ENCODE measurements at places on chromosomes 4 and X.
A peak's percentile ranks its signal among the peaks of the same experiment; 100 is the strongest.

- no peak for DNase-seq
These were observed 104.0 kb downstream of the MAD2L1 start for GRCh38 chr4:119962631-119963030.

DNA sequence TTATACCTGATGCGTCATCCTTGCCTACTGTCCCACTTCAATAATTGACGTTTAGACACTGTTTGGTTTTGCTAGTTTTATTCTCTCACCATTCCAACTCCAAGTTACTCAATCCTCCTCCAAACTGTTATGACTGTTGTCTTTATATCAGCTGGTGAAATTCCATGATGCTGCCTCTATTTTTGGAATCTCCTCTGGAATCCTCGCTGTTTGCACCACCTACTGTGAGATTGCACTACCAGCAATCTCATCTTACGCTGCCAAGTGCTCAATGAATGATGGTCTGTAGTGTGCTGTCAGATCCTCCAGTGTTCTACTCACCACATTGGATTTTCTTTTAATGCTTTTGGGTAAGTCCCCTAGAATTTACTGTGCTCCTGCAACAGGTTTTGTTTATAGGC lies 13.2 kb upstream of the PCDH18 start:
- no peak for DNase-seq

- DNase-seq = no peak
These were observed 45.1 kb downstream of the OR13H1 start for GRCh38 chrX:131588995-131589394.

- no peak for DNase-seq
These were observed 40.5 kb upstream of the GPR78 start for GRCh38 chr4:8539661-8540060.

GRCh38 chr4:8769645-8770517 lies 101.8 kb downstream of the HMX1 start:
- no peak for DNase-seq

DNA sequence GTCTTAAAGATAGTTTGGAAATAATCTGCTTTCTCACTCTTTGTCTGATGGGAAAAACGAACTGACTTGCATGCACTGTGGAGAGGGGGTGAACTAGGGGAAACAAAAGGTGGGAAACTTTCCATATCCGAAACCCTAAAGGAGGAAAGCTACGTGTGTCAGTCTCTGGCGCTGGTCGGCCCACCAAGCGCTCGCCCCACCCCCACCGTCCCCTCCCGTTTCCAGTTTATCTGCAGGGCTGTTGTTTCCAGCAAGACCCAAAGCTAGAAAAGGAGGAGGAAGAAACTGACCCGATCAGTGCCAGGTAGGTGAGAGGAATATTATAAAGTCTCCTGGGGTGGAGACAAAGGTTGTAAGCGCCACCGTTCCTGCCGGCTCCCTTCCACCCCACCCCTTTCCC lies 552 bp downstream of the TCEAL9 start:
- DNase-seq = no peak

DNA sequence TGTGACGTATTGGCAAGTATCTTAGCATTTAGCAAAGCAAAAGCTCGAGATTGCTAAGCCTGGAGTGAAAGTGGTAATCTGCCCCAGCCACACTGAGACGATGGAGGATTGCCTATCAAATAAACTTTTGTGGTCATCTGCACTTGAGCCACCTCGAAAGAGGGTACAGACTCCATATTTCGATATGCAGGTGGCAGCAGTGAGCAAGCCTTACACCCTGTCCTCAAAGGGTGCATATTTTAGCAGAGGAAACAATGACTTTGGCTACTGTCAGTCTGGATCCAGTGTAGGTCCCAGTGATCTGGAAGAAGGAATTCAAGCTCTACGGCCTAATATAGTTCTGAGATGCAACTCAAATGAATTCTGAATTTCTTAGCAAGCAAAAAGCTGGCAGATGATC lies 153.9 kb downstream of the ATG4A start:
- DNase-seq = no peak

- DNase-seq = no peak
These were observed 83.2 kb downstream of the TMEM131L start for GRCh38 chr4:153549405-153549804.

DNA sequence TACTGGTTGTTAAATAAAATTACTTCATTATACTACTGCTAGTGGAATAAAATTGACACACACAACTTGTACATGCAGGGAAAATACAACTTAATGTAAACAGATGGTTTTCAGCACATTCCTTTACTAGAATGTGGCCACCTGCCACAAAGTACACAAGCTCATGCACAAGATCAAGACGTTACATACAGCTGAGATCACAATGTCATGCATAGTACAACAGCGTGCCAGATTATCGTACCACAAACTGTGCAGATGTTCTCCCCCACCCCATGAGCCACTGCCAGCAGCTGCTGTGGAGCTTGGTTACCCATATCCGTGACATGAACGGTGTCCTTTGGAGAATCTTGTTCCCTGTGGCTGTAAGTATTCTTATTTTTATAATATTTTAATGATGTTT lies 27.7 kb downstream of the FBXO8 start:
- DNase-seq = no peak

DNA sequence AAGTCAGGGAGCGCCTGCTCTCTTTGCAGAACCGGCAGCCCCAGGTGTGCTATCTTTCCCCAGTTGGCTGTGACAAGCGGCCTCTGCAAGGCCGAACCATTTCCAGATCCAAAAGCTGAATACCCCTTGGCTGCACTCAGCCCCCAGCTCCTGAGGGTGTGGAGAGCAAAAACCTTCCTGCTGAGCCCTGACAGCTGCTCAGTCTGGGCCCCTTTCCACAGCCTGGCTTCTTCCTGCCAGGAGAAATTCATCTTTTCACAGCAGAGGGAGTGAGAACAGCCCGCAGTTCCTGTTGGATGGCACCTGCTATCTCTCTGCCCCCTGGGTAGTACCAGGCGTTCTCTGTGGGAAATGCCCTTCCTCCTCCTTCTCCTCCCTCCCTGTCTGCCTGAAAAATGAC lies 78.4 kb downstream of the DRD5 start:
- no peak for DNase-seq

- DNase-seq = no peak
These were observed 44.8 kb downstream of the TSPAN5 start for GRCh38 chr4:98613453-98614075.

- DNase-seq = no peak
These were observed 68.2 kb downstream of the FAT4 start for GRCh38 chr4:125382995-125383394.

GRCh38 chrX:129953334-129953648 lies 29.1 kb upstream of the BCORL1 start:
- no peak for DNase-seq

GRCh38 chr4:30753316-30753715 lies 33.1 kb downstream of the PCDH7 start:
- no peak for DNase-seq

GRCh38 chrX:17174671-17175070 lies 200.3 kb upstream of the NHS start:
- no peak for DNase-seq

- DNase-seq = no peak
These were observed 6.0 kb downstream of the P2RY4 start for GRCh38 chrX:70254063-70254400.

DNA sequence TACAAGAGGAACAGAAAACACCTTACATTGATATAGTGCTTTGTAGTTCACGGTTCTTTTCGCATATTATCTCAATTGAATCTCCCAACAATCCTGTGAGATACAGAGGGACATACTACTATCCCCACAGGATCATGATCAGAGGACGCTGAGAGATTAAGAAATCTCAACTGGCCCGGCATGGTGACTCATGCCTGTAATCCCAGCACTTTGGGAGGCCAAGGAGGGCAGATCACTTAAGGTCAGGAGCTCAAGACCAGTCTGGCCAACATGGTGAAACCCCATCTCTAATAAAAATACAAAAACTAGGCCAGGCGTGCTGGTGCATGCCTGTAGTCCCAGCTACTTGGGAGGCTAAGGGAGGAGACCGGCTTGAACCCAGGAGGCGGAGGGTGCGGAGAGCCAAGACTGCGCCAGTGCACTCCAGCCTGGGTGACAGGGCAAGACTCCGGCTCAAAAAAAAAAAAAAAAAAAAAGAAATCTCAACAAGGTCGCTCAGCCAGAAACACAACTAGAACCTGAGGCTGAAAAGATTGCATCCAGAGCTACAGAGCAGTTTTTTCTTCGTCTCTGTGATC lies 7.4 kb downstream of the APOO start:
- no peak for DNase-seq

DNA sequence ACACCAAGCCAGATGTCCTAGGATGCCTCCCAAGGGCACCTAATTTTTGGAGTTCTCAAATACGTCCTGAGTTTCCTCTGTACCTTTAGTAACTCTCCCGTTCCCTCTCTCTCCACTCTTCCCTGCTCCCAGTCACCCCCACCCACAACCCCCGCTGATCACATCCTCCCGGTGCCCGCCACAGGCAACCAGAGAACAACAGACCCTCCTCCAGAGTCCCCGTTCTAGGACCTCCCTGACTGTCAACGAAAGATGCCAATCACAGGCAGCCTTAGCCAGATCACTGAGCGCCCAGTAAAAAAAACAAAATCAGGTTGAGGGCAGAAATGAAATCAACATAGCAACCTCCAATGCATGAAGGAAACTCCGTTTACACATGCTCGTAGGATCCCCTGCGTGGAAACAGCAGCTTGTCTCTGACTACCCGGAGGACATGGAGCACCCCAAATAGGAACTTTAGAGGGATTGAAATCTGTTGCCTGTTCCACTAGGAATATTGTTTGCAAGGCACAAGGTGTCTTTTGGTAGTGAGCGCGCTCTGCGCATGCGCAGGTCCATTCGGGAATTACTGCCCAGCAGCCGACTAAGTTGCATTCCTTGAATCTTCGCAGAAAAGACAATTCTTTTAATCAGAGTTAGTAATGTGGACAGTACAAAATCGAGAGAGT lies at the start of gene GABRB1:
TSS of gene GABRB1 (plus strand) at position 557 of the 668 bp plus-strand sequence.
- DNase-seq = no peak

DNA sequence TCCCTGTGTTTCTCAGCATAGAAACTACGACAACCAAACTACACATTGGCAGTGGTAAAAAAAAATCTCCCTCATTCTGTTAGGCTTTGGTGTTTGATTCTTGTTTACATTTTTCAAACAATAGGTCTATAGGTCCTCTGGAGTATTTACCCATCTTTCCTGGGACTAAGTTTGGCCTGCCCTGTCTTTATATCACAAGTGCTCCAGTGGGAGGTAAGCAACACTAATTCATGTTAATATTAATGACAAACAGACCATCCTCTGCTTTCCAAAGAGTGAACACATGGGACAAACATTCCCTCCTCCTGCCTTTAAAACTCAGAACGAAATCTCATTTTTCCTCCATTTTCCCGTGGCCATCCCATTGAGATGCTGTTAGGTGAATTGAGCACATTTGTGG lies 514.1 kb upstream of the INTU start:
- DNase-seq = no peak

DNA sequence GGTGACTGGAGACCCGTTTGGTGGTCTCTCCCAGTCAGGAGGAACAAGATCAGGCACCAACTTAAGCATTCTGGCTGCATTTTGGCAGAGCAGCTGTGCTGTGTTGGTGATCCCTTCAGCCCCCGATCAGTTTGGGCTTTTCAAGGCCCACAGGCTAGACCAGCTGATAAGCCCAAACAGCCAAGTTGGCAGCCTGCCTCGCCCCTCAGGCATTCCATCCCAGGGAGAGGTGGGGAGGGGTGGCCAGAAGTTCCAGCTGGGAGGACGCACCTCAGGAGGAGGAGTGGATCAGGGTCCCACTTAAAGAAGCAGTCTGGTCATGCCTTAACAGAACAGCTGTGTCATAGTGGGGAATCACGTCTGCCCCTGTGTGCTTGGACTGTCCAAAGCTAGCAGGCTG lies 105.8 kb downstream of the CHIC1 start:
- no peak for DNase-seq

DNA sequence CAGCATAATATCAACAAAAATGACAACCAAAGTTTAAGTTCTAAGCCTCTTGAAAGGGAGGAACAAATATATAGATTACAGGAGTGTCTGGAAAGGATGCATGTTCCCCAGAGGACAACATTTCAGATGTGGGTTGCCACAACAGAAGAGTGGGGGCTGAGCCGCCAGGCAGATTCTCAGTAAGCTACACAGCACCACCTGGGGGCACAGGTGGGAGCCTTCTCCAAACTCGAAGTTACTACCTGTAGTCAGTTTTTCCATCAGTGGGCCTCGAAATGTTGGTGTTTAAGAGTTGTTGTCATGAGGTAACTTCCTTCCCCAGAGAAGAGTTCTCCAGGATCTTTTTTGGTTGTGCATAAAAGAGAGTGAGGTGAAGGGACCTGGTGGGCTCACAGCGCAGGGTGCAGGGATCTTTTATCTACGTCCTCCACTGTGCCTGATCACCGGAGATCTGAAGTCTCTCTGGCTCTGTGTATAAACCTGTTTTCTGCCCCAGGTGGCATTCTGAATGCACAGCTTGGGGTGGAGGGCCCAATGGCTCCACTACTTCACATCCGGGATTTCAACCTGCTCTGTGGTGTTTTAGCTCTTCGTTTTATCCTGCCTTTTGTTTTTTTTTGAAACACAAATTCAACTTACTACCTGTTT lies 58.4 kb upstream of the STS start:
- peak; percentile 13 for DNase-seq

- no peak for DNase-seq
These were observed 58.9 kb upstream of the NXF3 start for GRCh38 chrX:103151799-103152198.

DNA sequence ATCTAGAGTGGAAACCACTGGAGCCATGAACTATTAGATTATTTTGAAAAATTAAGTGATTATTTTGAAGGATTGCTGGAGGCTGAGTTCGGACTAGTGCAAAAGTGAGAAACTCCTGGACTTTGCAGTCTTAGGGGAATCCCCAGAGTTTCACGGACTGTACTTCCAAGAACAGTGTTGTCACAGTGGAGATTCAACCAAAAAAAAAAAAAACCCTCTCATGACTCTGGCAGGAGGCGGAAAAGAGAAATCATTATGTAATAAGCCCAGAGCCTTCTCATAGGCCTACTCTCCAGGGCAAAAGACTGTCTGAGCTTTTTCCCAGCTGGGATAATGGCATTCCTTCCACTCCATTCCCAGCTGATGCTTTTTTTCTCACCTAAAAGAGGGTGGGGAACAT lies 16.8 kb upstream of the C4orf51 start:
- no peak for DNase-seq

DNA sequence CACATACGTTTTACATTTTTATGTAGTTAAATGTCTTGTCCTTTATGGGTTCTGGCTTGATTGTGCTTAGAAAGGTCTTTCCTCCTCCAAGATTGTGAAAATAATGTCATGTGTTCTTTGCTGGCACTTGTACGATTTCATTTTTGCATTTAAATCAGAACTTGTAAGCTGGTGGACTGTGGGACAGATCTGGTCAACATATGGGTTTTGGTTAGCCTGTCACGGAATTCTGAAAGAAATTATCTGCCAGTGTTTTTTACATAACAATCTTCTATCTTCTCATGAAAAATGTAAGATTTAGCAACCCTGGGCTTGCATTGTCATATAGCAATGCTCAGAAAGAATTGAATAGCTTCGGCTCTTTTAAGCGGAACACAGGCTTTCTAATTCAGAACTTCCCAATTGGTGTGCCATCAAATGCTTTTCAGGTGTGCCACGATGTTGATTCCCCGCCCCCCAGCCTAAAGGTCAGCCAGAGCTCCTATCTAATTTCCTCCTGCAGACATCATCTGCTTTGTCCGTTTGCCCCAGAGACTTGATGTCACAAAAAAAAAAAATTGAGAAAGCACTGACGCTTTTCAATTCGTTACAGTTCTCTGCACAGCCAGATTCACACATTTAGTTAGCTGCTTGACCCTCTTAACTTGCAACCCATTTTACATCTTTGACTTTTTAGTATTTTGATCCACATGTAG lies 16.2 kb downstream of the AFF1 start:
- no peak for DNase-seq

GRCh38 chrX:34350561-34351335 lies 218.6 kb upstream of the FAM47A start:
- no peak for DNase-seq

GRCh38 chrX:48826135-48826875 lies at the start of gene ERAS:
Gene ERAS (plus strand): TSS chrX:48826513. CDS start chrX:48829124, 2,611 bp downstream.
- DNase-seq = peak; percentile 34

Measured in germinal center (tissue), 1 donor.